Karpas-422 (cell line): ENCODE measurements at places on chromosomes 6 and 20.

GRCh38 chr6:148682990-148683389 is 63.8 kb upstream of the UST start:
- no peaks in the 10 kb centered on the region for H3K36me3 ChIP-seq
- no peaks in the 10 kb centered on the region for H3K27me3 ChIP-seq
- no peak overlapping the region for H3K27ac ChIP-seq
- peaks cover 13% of the 10 kb centered on the region for H3K4me1 ChIP-seq

DNA sequence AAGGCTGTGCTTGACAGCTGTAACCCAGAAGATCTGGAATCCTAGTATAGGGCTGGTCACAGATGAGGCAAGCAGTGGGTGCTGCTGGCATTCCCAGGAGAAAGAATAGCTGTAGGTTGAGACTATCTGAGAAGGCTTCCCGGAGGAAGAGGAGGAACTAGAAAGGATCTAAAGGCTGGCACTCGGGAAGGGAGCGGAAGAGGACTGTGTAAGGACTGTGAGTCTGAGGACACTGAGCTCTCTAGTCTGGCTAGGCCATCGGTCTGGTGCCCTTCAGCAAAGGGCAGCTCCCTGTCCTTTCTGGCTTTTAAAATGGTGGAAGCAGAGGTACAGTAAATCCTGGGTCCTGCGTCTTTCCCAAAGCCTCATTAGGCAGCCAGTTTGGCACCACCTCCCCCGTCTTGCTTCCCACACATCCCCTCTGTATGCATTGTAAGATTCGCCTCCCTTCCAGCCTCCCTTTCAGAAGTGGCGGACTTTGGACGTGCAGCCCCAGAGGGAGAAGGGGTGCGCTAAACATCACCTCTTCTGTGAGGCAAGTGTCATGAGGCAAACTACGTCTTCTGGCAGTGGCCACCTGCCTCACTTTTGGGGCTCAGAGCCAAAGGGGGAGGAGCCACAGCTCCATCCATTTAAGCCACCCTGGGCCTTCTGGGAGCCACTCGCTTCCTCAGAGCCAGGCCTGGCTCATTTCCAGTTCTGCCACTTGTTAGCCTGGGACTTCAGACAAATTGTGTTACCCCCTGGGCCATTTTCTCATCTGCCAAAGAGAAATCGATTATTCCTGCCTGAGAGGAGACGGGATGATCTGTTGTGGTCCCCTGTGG is 8.6 kb downstream of the SNPH start:
- H3K27ac ChIP-seq: no peak overlapping the region
- H3K4me1 ChIP-seq: peaks cover 6% of the 10 kb centered on the region
- no peaks in the 10 kb centered on the region for H3K27me3 ChIP-seq
- no peak overlapping the region for H3K4me3 ChIP-seq
- no peaks in the 10 kb centered on the region for H3K36me3 ChIP-seq

- H3K4me1 ChIP-seq: peaks cover 70% of the 10 kb centered on the region
- H3K4me3 ChIP-seq: peak overlapping the region; percentile 72
- peaks cover 42% of the 10 kb centered on the region for H3K36me3 ChIP-seq
- H3K27me3 ChIP-seq: no peaks in the 10 kb centered on the region
Observed at GRCh38 chr20:4820806-4821518, 99.3 kb downstream of the PRND start.

GRCh38 chr6:154754152-154754551 is 20.9 kb downstream of the SCAF8 start:
- peaks cover 6% of the 10 kb centered on the region; the same call in 1 of the 2 replicates for H3K36me3 ChIP-seq
- no peak for DNase-seq
- H3K27ac ChIP-seq: no peak overlapping the region
- H3K27me3 ChIP-seq: no peaks in the 10 kb centered on the region
- no peak overlapping the region for H3K4me3 ChIP-seq
- no peaks in the 10 kb centered on the region for H3K4me1 ChIP-seq

GRCh38 chr6:130680116-130680515 is 147.1 kb upstream of the SMLR1 start:
- DNase-seq: no peak
- no peaks in the 10 kb centered on the region for H3K27me3 ChIP-seq
- H3K4me1 ChIP-seq: no peaks in the 10 kb centered on the region
- no peak overlapping the region for H3K27ac ChIP-seq
- H3K36me3 ChIP-seq: no peaks in the 10 kb centered on the region

DNA sequence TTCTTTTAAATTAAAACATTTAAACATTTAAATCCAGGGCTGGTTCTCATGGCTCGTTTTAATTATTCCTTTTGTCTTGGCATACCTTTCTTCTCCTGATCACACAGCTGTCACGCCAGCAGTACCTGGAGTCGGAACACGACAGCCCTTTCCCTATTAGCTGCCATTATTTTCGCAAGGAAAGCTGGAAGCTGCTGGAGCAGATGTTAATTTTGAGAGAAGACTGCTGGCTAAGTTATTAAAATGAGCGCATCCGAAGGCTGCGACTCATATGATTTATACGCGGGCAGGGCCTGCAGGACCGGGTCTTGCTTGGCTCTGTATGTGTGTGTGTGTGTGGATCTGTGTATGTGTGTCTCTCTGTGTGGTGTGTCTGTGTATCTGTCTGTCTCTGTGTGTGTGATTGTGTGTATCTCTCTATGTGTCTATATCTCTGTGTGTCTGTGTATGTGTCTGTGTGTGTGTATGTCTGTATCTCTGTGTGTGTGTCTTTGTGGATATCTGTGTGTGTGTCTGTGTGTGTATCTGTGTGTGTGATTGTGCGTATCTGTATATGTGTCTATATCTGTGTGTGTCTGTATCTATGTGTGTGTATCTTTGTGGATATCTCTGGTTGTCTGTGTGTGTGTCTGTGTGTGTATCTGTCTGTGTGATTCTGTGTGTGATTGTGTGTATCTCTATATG is 191.5 kb downstream of the CDH4 start:
- H3K4me1 ChIP-seq: no peaks in the 10 kb centered on the region
- no peak overlapping the region for H3K4me3 ChIP-seq
- no peaks in the 10 kb centered on the region for H3K36me3 ChIP-seq
- no peaks in the 10 kb centered on the region for H3K27me3 ChIP-seq
- H3K27ac ChIP-seq: no peak overlapping the region

- H3K27me3 ChIP-seq: no peaks in the 10 kb centered on the region
- no peak overlapping the region for H3K27ac ChIP-seq
- no peak for DNase-seq
- H3K4me3 ChIP-seq: no peak overlapping the region
- H3K36me3 ChIP-seq: no peaks in the 10 kb centered on the region
Observed at GRCh38 chr6:90413867-90414266, 117.2 kb upstream of the BACH2 start.

GRCh38 chr20:1119128-1119505 is 715 bp downstream of the PSMF1 start:
- H3K4me1 ChIP-seq: peaks cover 43% of the 10 kb centered on the region
- H3K27ac ChIP-seq: peak overlapping the region; percentile 60; the same call in 1 of the 2 replicates
- H3K4me3 ChIP-seq: peak overlapping the region; percentile 90
